ENCODE measurements at places on chromosomes 12 and 14.

GRCh38 chr14:90053044-90053443 is 8.8 kb upstream of the KCNK13 start:
- no peak for DNase-seq

DNA sequence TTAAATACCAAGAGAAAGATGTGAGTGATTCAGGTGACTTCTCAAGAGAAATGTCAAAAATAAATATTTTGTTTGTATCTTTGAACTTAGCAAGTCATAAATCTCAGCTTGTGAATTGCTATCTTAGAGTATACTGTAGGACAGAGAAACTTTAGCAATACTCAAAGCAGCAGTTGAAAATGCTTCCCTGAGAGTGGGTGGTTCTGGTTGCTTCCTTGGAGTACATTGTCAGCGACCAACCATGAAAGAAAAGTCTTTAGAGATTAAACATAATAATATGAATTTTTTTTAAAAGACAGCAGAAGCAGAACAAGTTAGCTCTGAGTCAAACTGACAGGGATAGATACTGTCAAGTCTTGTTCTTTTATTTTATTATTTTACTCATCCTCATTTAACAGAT is 86.8 kb upstream of the OSBPL8 start:
- DNase-seq = no peak

DNA sequence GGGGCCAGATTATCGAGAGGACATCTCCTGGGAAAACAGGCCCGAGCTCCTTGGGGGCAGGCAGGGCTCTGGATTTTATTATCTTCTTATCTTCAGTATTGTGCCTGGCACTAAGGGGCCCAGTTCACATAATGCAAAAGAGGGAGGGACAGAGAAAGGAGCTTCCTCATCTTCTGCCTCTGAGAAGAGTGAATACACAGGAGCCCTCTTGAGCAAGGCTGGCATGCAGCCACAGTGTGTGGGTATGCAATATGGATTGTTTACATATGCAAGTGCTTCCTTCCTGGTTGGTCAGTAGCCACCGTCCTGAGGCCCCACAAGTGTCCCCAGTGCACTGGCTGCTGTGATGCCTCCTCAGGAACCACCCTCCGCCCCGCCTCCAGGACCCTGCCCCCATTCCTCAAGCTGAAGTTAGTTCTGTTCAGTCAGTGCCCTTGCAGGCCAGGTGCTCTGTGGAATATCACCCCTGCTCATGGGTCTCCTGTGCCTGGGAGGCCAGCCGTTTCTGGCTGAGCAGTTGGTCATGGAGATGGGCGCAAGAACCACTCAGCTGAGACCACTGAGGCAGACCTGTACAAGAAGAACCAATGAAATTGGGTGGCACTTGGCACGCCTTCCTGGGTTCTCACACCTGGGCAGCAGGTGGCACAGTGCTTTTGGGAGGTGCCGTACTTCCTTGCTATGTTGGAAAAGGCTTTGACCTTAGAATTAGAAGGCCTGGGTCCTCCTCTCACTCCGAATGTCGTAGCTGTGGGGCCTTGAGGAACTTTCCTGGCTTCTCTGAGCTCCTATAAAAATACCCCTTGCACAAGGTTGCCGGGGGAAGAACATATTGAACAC is 35.1 kb upstream of the ACTN1 start:
- DNase-seq = no peak

- no peak for DNase-seq
These were observed 55.6 kb downstream of the LGMN start for GRCh38 chr14:92692822-92693226.

- no peak for DNase-seq
These were observed 67.5 kb downstream of the SLC41A2 start for GRCh38 chr12:104890476-104891096.

GRCh38 chr12:107378609-107379008 is 285.3 kb upstream of the CRY1 start:
- no peak for DNase-seq

- DNase-seq = no peak
These were observed 45.6 kb downstream of the DNAH10 start for GRCh38 chr12:123807670-123808069.

GRCh38 chr12:49057888-49058287 is 2.7 kb downstream of the KMT2D start:
- DNase-seq = no peak

DNA sequence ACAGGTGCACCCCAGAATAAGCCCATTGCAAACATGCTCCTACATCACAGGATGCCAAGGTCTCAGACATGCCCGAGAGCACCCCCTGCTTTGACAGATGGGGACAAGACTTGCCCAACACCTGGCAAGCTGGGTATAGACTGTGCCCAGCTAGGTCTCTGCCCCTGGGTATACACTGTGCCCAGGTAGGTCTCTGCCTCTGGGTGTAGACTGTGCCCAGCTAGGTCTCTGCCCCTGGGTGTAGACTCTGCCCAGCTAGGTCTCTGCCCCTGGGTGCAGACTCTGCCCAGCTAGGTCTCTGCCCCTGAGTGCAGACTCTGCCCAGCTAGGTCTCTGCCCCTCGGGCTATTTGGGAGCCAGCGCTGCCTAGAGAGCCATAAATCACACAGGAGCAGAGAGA is 85.9 kb downstream of the CCDC88C start:
- DNase-seq = no peak

GRCh38 chr14:85074955-85075354 is 455.0 kb upstream of the FLRT2 start:
- DNase-seq = no peak

DNA sequence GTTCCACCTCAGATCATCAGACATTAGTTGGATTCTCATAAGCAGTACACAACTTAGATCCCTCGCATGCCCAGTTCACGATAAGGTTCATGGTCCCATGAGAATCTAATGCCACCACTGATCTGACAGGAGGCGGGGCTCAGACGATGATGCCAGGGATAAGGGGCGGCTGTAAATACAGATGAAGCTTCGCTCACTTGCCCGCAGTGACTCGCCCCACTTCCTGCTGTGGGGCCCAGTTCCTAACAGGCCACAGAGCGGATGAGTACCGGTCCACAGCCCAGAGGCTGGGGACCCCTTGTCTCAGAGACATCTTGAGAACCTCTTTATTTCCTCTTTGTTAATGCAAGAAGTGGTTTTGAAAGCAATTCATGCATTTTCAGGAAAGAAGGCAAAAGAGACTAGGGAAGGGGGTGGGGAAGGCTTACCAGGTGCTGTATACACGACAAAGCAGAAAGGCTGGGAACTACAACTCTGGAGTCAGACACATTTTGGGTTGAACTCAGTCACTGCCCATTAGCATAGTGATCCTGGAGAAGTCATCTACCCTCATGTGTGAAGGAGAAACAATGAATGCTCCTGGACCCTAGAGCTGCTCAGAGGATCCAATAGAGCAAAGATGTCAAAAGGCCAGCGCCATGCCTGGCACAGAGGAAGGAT is 68.7 kb downstream of the EID3 start:
- DNase-seq = no peak

DNA sequence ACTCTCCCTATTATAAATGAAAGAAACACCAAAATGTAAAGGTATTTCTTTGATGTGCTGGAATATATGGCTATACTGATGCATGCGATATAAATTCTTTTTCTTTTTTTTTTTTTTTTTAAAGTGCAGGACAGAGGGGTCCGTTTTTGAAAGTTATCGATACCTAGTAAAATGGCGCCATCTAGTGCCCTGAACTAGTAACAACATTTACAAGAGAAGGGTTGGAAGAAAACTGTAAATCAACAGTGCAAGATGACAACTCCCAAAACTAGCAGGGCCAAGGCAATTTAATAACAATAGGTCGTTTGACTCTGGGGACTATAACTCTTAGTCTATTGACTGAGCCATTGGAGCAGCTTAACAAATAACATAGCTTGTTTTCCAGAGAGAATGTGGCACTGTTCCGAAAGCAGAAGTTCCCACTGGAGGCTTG is 137.7 kb downstream of the SPTSSA start:
- no peak for DNase-seq

- DNase-seq = no peak
These were observed 5.3 kb upstream of the TBX5 start for GRCh38 chr12:114411071-114411837.

GRCh38 chr14:59107819-59108218 is 80.6 kb upstream of the DAAM1 start:
- peak; percentile 42 for DNase-seq

DNA sequence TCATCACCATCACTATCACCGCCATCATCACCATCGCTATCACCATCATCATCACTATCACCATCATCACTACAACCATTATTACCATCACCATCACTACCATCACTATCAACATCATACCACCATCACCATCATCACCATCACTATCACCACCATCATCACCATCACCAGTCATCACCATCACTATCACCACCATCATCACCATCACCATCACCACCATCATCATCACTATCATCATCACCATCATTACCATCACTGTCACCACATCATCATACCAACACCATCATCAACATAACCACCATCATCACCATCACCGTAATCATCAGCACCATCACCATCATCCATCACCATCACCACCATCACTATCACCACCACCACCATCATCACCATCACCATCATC is 213.8 kb downstream of the ALG10 start:
- DNase-seq = no peak

- DNase-seq = no peak
These were observed 114.6 kb downstream of the PPFIA2 start for GRCh38 chr12:81644503-81644902.

- DNase-seq = peak; percentile 83
These were observed 1.5 kb upstream of the EFS start for GRCh38 chr14:23366426-23366921.

- DNase-seq = no peak
These were observed 32.7 kb downstream of the RTRAF start for GRCh38 chr14:52021957-52022600.

- DNase-seq = no peak
These were observed 356.7 kb downstream of the LRIG3 start for GRCh38 chr12:58563621-58564020.

- DNase-seq = no peak
These were observed 645.5 kb downstream of the C12orf50 start for GRCh38 chr12:87383680-87384079.

DNA sequence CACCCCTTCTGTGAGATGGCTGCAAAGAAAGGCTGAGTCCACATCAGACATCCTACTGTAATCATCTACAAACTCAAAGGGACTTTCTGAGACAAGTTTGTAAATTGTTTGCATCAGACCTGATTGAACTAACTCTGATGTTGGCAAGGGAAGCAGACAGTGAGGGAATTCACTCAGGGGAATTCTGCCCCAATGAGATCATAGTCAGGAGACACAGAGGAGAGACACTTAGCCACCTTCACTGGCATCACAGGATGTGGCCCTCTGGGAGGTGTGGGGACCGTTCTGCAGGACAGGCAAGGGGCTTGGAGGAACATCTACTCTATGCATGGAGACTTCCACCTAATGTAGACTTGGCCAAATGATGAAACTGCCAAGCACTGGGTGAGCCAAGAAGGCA is 70.7 kb upstream of the DDX11 start:
- DNase-seq = no peak

GRCh38 chr14:31952573-31952972 is 124.5 kb upstream of the ARHGAP5 start:
- DNase-seq = no peak

GRCh38 chr12:90794212-90794611 is 160.8 kb downstream of the CCER1 start:
- no peak for DNase-seq

DNA sequence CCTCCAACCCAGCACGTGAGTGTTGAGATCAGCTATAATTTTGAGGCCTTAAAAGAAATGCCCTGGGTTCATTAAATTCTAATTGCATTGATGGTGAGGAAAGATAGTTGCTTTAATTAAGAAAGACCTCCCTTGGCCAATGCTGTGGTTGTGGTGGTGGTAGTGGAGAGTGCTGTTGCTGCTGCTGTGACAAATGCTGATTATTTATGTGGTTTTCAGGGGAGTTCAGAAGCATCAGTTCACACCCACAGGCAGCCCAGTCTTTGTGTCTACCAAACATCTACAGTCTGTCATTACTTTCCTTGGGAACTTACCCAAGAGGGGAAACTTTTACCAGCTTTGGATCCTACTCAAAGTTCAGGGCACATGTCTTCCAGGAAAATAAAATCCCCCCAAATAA is 178.4 kb upstream of the PARP11 start:
- no peak for DNase-seq

GRCh38 chr12:65039301-65039700 is 81.8 kb downstream of the WIF1 start:
- DNase-seq = no peak

DNA sequence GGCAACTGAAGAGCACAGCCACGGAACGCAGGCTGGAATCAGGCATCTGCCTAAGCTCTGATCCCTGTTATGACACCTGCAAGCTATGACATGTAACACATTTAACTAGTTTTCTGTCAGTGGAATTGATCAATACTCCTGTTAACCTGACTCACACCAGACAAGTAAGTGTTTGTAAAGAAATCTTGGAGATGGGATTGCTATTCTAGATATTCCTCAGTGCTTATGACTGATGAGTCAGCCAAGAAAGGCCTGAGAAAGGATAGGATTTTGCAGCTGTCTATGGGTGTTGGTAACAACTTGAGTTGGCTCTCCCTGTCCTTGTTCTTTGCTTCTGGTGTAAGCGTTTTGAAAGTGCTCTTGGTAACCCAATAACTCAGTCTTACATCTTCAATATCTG is 110.5 kb downstream of the GPR135 start:
- no peak for DNase-seq

DNA sequence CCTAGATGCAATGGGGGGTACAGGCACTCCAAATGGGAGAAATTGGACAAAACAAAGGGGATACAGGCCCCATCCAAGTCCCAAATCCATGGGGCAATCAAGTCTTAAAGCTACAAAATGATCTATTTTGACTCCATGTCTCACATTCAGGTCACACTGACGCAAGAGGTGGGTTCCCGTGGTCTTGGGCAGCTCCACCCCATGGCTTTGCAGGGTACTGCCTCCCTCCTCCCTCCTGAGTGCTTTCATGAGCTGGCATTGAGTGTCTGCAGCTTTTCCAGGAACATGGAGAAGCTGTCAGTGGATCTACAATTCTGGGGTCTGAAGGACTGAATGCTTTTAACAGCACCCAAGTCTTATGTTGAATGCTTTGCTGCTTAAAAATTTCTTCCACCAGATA is 274.5 kb upstream of the LRIG3 start:
- DNase-seq = no peak

GRCh38 chr14:79605849-79606248 is 605.5 kb downstream of the DIO2 start:
- DNase-seq = no peak

DNA sequence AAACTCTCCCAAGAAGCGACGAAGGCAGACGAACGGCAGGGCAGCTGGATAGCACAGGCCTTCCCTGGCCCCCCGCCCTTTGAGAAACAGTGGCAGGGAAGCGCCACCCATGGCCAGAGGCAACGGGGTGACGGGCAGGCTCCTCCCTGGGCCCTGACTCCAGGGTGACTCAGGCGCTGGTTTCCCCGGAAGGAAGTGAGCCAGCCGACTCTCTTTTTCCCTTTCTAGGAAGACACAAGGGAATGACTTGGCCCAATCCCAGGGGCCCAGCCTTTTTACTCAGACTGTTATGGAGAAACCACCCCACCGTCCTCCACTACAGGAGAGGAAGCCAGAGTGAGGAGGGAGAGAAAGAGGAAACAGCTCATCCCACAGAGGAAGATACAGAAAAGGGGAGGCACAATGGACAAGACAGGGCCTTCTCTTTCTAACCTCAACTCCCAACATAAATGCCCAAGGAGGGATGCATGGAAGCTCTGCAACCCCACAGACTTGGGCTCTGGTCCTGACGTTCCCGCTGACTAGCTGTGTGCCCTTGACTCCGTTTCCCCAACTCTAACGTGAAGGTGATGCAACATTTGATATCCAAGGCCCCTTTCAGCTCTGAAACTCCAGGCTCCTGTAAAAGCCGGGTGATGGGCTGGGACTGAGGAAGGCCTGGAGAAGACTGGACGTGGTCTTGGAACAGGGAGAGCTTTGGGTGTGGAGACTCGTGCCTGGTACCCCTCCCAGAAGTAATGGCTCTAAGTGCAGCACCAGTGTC is 27.9 kb downstream of the ACTN1 start:
- DNase-seq = no peak
